T-cell (primary cell): ENCODE measurements at places on chromosomes 7 and 10. TPM values are rescaled to one million over a fixed set of nuclear protein-coding genes. Genes with fewer than 3 reads are reported as not detected.
A peak's percentile ranks its signal among the peaks of the same experiment; 100 is the strongest.

GRCh38 chr7:67817481-67817880 lies 820.8 kb downstream of the TYW1 start:
- no peaks in the 10 kb centered on the region for H3K27me3 ChIP-seq
- DNase-seq = no peak
- H3K27ac ChIP-seq = no peak overlapping the region
- H3K36me3 ChIP-seq = no peaks in the 10 kb centered on the region
- H3K4me1 ChIP-seq = no peaks in the 10 kb centered on the region

- H3K36me3 ChIP-seq = no peaks in the 10 kb centered on the region
- no peak overlapping the region for H3K27ac ChIP-seq
- DNase-seq = no peak
- no peak overlapping the region for H3K4me3 ChIP-seq
- peaks cover 35% of the 10 kb centered on the region for H3K27me3 ChIP-seq
- H3K4me1 ChIP-seq = no peaks in the 10 kb centered on the region
Measured at GRCh38 chr10:1572519-1573333, 164.6 kb downstream of the ADARB2 start.

Gene WDFY4
- 2.6 TPM for total RNA-seq

Gene GIMAP6
- 150 TPM for total RNA-seq

DNA sequence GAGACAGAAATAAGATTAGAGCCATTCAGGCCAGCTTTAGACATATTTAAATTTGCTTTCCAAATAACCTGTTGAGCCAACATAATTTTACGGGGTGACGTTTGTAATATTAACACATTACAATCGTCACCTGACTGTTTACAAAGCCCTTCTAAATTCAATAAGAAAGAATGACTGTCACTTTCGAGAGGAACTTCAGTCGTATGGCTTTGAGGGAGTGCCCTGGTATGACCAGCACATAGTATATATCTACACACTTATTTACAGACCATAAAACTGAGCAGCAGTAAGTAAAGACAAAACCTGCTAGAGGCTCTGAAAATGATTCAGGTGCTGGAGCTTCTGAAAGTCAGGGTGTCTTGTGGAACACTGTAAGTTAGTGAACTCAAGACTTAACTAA lies 62.4 kb downstream of the BLNK start:
- H3K27me3 ChIP-seq = peaks cover 13% of the 10 kb centered on the region
- no peak overlapping the region for H3K4me3 ChIP-seq
- H3K27ac ChIP-seq = no peak overlapping the region
- no peaks in the 10 kb centered on the region for H3K36me3 ChIP-seq

DNA sequence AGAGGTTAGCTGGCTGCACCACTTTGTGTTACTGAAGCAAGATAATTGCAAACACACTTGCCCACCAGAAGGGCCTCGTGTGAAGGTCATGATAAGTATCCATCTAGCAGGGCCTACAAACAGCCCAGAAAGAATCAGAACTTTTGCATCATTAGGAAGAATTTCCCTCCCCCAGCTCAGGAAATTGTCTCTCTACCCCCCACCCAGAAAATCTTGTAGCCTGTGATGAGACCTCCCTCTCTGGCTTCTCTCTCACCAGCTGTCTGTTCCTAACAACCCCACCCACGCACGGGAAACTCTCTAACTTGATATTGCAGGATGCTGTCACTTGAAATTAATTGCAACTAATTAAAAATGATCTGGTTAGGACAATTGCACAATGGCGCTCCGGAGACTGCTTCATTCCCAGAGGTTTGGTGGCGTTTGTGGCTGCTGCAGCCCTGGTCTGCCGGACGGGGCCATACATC lies 34.5 kb downstream of the ZNF503 start:
- H3K27ac ChIP-seq = no peak overlapping the region
- no peaks in the 10 kb centered on the region for H3K36me3 ChIP-seq
- no peaks in the 10 kb centered on the region for H3K4me1 ChIP-seq
- no peak for DNase-seq

- DNase-seq = no peak
- H3K4me3 ChIP-seq = no peak overlapping the region
- H3K27ac ChIP-seq = no peak overlapping the region
- no peaks in the 10 kb centered on the region for H3K36me3 ChIP-seq
Measured at GRCh38 chr10:22978287-22978686, 50.4 kb downstream of the ARMC3 start.

Gene AKR1C4
- not detected for total RNA-seq

Gene RAMP3
- 0.48 TPM for total RNA-seq

- H3K27me3 ChIP-seq = no peaks in the 10 kb centered on the region
- H3K27ac ChIP-seq = no peak overlapping the region
- no peaks in the 10 kb centered on the region for H3K4me1 ChIP-seq
- H3K36me3 ChIP-seq = no peaks in the 10 kb centered on the region
- no peak for DNase-seq
Measured at GRCh38 chr10:96794836-96795733, 37.0 kb upstream of the LCOR start.

Gene NPC1L1
- total RNA-seq = not detected

- H3K27me3 ChIP-seq = no peaks in the 10 kb centered on the region
- H3K4me1 ChIP-seq = peaks cover 18% of the 10 kb centered on the region
- no peak overlapping the region for H3K4me3 ChIP-seq
- H3K27ac ChIP-seq = no peak overlapping the region
- no peaks in the 10 kb centered on the region for H3K36me3 ChIP-seq
Measured at GRCh38 chr7:50416527-50417182, 33.5 kb downstream of the FIGNL1 start.

Gene RAB19
- total RNA-seq = 5.1 TPM

DNA sequence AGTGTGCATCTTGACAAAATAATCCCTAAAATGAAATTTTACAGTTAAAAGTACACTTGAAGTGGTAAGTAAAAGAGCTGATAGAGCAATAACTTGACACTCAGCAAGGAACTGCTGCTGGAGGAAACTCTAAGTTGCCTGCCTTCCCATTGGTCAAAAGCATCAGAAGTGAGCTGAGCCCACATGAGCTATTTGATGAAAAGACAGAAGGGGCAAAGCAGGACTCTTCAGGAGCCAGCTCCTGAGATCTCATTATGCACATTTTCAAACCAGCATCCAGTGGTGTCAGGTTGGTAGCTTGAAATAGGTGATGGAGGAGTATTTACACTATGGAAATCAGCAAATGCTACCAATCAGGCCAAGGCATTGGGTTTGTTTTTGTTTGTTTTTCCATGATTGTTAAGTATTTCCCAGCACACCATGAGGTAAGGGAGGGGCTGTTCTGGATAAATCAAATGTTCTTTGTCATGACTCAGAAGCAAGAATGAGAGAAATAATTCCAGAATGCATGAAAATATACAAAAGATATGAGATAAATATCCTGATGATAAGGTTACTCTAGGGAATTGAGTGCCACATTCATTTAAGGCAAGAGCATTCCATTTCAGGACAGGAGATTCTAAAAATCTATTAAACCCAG lies 316.6 kb downstream of the SNX13 start:
- no peak overlapping the region for H3K4me3 ChIP-seq
- peaks cover 2% of the 10 kb centered on the region for H3K27me3 ChIP-seq
- no peaks in the 10 kb centered on the region for H3K4me1 ChIP-seq
- no peak for DNase-seq
- H3K36me3 ChIP-seq = no peaks in the 10 kb centered on the region

- H3K27me3 ChIP-seq = no peaks in the 10 kb centered on the region
- peaks cover 3% of the 10 kb centered on the region for H3K4me1 ChIP-seq
- H3K27ac ChIP-seq = no peak overlapping the region
Measured at GRCh38 chr10:89032141-89032891, 41.7 kb downstream of the FAS start.

Gene LRRD1
- not detected for total RNA-seq

DNA sequence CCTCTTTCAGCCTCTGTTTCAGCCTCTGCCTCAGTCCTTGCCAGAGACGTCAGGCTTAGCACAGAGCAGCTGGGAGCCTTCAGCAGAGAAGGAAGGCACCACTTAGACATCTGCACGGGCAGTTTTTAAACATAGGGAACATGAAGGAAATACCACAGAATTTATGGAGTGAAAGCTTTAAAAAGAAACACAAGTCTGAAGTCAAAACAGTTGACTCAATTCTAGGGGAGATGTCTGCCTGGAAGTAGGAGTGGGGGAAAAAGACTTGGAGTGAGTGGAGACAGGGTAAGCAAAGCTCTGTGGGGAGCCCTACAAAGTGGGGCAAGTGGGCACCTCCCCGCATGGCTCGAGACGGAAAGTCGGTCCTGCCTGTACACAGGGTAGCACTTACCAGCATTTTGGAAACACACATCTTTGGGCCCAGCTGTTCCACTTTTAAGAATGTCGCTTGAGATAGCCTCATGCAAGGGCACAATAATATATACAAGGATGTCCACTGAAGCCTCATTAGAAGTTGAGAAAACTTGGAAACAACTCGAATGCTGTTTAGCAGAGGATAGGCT lies 5.0 kb upstream of the TBXAS1 start:
- DNase-seq = no peak
- no peak overlapping the region for H3K27ac ChIP-seq
- H3K36me3 ChIP-seq = no peaks in the 10 kb centered on the region
- H3K4me1 ChIP-seq = peaks cover 5% of the 10 kb centered on the region
- H3K27me3 ChIP-seq = peaks cover 7% of the 10 kb centered on the region

DNA sequence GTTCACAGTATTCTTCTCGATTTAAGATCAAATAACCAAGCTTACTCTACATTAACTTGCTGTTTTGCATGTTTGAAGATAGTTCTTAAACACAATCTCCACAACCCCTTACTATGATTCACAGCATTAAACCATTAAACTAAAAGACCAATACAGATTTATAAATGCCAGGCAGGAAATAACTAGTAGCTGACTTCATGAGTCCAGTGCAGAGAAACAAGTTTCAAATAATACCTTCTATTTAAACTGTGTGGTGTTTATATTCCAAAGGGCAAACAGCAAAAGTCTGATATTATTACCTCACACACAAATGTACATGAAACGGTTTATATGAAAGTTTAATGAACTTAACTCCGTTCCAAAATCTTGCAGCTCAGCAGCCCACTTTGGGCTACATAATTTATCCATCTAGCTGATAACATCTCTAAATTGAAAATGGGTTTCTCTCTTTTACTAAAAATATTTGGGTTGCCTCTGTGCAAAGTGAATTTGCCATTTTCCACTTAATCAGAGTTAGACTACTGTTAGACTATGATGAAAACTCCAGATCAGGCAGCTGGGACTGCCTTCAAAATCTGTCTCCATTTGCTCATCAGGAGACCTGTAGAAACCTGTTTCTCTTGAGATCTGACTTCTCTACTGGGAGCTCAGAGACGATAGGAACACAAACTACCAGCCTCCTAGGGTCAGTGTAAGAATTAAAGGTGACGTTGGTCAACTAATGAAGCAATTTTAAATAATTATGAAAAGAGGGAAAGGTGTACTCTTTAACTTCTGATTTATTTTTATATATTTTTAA lies 287.3 kb downstream of the FZD1 start:
- H3K27me3 ChIP-seq = no peaks in the 10 kb centered on the region
- H3K4me3 ChIP-seq = no peak overlapping the region
- no peaks in the 10 kb centered on the region for H3K36me3 ChIP-seq
- no peak overlapping the region for H3K27ac ChIP-seq

DNA sequence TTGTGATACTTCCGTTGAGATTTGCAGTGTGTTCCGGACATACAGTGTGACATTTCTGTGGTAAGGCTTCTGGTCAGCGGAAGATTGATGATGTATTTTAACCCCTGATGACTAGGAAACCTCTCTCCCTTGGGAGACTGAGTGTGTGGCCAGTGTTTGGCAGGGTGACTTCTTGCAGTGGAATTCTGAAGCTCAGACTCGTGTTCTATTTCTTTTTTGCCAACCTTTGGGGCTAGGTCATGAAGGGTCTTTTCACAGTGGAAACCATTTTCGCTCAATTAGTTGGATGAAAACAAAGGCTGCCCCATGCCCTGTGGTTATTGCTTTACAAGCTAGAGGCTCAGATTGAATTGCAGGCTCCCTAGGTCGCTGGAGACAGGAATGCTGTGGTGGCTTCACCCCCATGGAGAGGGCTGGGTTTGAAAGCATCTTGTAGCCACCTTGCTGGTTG lies 288.9 kb downstream of the BBS9 start:
- no peaks in the 10 kb centered on the region for H3K36me3 ChIP-seq
- H3K27ac ChIP-seq = no peak overlapping the region
- no peaks in the 10 kb centered on the region for H3K27me3 ChIP-seq
- H3K4me1 ChIP-seq = no peaks in the 10 kb centered on the region

DNA sequence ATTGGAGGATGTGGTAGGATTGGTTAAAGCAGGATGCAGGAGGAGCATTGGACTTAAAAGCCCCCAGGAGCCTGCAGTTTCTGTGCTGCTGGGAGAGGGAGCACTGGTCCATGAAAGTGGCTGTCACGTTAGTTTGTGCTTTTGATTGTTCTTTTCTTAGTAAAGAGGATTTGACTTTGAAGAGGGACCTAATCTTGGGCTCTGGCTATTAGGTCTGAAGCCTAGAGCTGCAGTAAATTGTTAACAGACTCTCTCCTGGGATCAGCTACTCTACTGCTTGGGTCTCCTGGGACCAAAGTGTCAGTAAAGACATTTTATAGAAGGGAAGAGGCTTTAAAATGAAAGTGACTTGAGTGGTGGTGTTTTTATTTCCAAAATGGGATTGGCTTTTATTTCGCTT lies 3.7 kb downstream of the ZFYVE27 start:
- peaks cover 47% of the 10 kb centered on the region for H3K4me1 ChIP-seq
- no peaks in the 10 kb centered on the region for H3K27me3 ChIP-seq
- no peaks in the 10 kb centered on the region for H3K36me3 ChIP-seq
- H3K27ac ChIP-seq = no peak overlapping the region

Gene PRKG1
- not detected for total RNA-seq

- DNase-seq = peak; percentile 32
- H3K27me3 ChIP-seq = peaks cover 8% of the 10 kb centered on the region
- no peak overlapping the region for H3K4me3 ChIP-seq
- H3K36me3 ChIP-seq = no peaks in the 10 kb centered on the region
- no peak overlapping the region for H3K27ac ChIP-seq
Measured at GRCh38 chr7:28272461-28272877, 91.9 kb upstream of the JAZF1 start.

DNA sequence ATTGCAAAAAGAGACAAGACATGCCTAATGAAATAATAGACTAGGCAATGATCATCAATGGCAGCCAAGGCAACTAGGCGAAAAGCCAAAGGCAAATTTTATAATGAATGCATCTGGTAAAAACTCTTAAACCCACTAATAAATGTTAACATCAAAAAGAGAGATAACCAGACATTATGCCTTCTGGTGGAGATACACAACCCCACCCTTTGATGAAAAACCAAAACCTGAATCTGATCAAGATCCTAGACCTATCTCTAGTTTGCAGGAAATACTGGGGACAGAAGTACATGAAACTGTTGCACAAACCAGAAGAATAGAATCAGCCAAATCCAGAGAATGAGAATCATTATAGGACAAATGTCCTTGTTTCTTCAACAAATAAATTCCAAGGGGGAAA lies 22.0 kb upstream of the GSAP start:
- H3K36me3 ChIP-seq = no peaks in the 10 kb centered on the region
- no peak overlapping the region for H3K4me3 ChIP-seq
- H3K27me3 ChIP-seq = no peaks in the 10 kb centered on the region
- H3K27ac ChIP-seq = no peak overlapping the region
- no peak for DNase-seq
- H3K4me1 ChIP-seq = no peaks in the 10 kb centered on the region

Gene BTBD16
- total RNA-seq = not detected
